ENCODE measurements at places on chromosomes 2 and 18. TPM values are rescaled to one million over a fixed set of nuclear protein-coding genes. Genes with fewer than 3 reads are reported as not detected.

PSMA8 gene
- total RNA-seq, result not detected

UGT1A3 gene
- not detected for total RNA-seq

IGFBP5 gene
- total RNA-seq, result 2.9 TPM

SCLY gene
- total RNA-seq, result 19.1 TPM

DPP4 gene
- total RNA-seq, result 0.17 TPM

REG1B gene
- not detected for total RNA-seq

SLC4A5 gene
- not detected for total RNA-seq

Measured in Daoy (cell line).